Stimulated activated naive CD4-positive, alpha-beta T cell treated with Interleukin-2 at 50 U/mL for 16 hours (primary cell): ENCODE measurements at places on chromosomes 2 and 18.

DNA sequence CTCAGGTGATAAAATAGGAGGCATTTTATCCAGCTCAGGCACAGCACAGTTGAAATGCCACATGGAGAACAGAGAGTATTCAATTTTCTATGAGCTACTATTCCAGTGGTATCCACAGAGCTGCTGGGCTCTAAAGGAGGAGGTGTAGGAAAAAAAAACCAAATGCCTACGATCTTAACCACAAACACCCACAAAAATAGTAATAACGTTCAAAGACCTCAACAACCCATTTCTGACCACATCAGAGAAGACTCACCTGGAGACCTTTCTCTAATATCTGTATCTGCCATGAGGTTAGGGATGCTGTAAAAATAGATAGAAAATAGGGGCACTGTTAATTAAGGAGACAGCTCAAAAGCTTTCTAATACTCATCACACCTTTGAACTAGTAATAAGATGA is 294.6 kb upstream of the PARD3B start:
- DNase-seq, result no peak

DNA sequence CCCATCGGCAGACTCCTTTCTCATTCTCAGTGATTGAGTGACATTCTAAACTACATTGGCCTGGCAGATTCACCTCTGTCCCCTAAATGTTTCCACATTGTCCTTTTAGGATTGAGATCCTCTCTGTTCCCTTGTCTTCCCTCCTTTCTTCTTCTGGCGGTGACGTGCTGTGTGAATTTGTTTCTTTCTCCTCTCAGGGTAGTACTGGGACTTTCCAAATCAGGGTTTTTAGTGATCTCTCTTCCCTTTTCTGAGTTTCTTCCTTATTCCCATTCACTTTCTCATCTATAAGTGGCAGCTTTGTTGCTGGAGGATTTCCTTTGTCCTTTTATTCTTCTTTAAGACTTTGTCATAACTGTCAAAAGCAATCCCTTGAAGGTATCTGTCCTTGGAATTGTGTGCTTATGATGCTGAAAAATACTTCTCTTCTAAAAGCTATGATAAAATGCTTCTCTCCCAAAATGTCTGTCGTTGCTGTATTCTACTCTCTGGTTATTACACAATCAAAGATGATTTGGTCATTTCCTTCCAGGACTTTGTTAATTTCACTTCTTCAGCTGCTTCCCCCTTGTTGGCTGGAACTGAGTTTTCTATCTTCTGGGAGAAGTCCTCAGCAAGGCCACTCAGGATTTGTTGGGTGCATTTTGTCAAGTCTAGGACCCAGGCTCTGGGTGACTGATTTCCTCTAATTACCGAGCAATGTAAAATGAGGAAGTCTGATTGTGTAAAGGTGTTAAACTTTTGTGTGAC is 4.9 kb upstream of the IL1B start:
- no peak for DNase-seq

- DNase-seq, result no peak
Observed at GRCh38 chr18:59514203-59514602, 155.1 kb upstream of the LMAN1 start.

- DNase-seq, result no peak
Observed at GRCh38 chr2:218161644-218162043, 5.1 kb downstream of the CXCR1 start.

DNA sequence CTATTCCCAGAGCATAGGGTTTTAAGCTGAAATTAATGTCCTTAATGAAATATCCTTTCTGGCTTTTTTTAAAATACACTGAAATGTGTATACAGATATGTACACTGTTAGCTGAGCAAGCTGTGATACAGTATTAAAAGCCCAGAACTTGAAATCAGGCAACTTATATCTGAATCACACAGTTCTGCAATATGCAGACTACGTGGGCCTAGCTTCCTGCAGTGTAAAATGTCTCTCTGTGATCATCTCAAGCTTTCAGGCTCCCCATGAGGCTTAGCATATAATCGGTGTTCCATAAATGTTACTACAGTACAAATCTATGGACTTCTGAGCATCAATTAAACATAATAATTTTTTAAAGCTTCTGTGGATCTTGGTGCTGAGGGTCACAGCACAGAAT is 8.2 kb downstream of the FBXO15 start:
- no peak for DNase-seq

DNA sequence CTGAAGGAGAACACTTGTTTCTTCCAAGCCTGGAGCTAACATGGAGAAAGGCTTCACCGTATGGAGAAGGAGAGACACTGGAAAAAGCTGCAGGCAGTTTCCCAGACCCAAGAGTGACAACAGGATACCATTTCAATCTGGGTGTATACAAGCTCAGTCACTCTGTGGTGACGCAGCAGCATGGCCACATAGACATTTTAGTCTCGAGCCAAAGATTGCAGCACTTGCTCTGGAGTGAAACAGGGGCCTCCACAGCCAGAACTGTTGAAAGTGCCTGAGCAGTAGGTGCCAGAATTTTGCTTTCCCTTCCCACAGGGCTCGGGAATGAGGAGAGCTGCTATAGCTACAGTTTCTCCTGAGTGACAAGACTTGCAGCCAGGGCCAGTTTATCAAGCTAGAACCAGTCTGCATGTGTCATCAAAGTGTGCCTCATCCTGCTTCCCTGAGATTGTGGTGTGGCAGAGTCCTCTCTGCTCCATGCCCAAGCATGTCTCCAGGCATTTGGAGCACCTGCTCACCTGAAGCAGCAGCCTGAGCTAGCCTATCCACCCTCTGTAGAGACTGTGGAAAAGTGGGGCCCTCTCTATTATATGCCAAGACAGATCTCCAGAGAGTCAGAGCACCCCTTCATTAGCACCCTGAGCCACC is 234.6 kb upstream of the CDH19 start:
- no peak for DNase-seq

GRCh38 chr2:34570266-34570872 is 971.3 kb upstream of the FAM98A start:
- DNase-seq, result no peak

- DNase-seq, result no peak
Observed at GRCh38 chr2:240128608-240129145, 7.4 kb downstream of the COPS9 start.

DNA sequence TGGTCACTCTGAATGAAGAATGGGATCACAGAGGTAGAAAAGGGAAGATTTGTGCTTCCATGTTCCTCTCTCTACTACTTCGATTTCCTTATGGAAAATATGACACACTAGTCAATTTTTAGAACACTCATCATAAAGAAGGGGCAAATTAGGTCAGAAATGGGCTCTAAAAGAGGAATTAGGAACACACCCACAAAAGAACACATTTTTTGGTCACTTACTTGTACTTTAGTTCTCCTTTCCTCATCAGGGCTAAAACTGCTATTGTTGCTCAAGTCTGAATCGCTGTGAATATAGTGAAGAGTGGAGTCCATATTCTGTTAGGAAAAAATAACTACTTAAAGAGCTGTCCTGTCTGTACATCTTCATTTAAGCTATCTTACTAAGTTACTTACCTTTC is 52.6 kb downstream of the PPP4R1 start:
- no peak for DNase-seq

DNA sequence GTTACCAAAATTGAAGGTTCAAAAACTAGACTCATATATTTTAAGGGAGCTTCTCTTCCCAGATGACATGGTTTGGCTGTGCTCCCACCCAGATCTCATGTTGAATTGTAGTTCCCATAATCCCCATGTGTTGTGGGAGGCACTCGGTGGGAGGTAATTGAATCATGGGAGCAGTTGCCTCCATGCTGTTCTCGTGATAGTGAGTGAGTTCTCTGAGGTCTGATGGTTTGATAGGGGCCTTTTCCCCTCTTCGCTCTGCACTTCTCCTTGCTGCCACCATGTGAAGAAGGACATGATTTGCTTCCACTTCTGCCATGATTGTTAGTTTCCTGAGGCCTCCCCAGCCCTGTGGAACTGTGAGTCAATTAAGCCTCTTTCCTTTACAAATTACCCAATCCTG is 140.1 kb downstream of the MAIP1 start:
- DNase-seq, result no peak

GRCh38 chr2:136131484-136131960 is 13.6 kb upstream of the CXCR4 start:
- no peak for DNase-seq

GRCh38 chr18:46204143-46204542 is 100.0 kb downstream of the HAUS1 start:
- no peak for DNase-seq
